ENCODE measurements at places on chromosomes 11 and 22. TPM values are rescaled to one million over a fixed set of nuclear protein-coding genes. Genes with fewer than 3 reads are reported as not detected.
A peak's percentile ranks its signal among the peaks of the same experiment; 100 is the strongest.

The FAM180B gene
- total RNA-seq, result not detected

DNA sequence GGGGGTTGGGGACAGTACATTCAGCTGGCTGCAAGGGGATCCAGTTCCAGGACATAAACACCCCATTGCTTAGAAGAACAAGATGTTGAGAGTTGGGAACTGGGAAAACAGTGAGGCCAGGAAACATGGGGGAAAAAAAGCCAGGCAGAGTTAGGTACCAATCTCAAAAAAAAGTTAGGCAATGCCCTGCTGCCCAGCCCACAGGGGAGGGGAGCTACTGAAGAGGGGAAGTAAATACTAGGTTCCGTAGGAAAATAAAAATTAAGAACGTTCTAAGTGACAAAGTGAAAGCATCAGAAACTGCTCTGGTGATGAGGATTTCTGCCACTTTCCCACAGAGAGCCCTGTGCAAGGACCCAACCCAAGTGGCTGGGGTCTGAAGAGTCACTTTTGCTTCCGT, 12.0 kb downstream of the SPTBN2 start:
- ATAC-seq, result no peak

The SHANK3 gene
- total RNA-seq, result 5.9 TPM

- ATAC-seq, result no peak
Observed at GRCh38 chr11:56522008-56522407, 21.0 kb downstream of the OR5M11 start.

DNA sequence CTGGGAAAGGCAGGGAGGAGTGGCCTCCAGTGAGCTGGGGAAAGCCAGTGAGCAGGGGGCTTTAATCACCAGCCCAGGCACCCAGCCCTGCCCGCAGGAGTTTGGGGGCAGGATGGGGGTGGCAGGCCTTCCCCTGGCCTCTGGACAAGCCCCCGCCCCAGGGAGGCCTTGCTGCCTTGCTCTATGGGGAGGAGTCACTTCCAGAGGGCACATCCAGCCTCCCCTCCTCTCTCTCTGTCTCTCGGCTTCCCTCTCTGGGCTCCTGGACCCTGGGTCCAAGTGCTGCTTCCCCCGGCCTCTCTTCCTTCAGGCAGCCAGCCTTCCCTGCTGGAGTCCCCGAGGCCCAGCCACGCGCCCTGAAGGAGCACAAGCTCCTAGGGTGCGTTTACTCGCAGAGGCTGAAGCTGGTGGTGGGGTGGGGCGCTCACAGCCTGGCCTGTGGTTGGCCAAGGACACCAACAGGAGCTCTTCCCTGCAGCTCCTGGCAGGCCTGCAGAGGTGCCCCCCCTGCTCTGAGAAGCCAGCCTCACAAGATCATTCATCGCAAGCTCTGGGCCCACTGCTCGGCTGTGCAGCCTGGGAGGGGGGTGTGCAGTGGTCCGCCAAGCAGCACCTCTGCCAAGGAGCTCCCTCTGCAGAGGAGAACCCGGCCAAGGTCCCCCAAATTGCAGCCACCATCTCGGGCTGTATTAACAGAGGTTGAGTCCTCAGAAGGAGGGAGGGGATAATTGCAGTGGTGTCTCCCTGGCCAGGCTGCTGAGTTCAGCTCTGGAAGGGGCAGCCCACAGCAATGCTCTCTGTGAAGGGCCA, 25.4 kb downstream of the OSBPL5 start:
- ATAC-seq, result no peak

The GGT5 gene
- total RNA-seq, result 5.0 TPM

GRCh38 chr11:107017104-107017432, 1.2 kb downstream of the GUCY1A2 start:
- no peak for ATAC-seq

DNA sequence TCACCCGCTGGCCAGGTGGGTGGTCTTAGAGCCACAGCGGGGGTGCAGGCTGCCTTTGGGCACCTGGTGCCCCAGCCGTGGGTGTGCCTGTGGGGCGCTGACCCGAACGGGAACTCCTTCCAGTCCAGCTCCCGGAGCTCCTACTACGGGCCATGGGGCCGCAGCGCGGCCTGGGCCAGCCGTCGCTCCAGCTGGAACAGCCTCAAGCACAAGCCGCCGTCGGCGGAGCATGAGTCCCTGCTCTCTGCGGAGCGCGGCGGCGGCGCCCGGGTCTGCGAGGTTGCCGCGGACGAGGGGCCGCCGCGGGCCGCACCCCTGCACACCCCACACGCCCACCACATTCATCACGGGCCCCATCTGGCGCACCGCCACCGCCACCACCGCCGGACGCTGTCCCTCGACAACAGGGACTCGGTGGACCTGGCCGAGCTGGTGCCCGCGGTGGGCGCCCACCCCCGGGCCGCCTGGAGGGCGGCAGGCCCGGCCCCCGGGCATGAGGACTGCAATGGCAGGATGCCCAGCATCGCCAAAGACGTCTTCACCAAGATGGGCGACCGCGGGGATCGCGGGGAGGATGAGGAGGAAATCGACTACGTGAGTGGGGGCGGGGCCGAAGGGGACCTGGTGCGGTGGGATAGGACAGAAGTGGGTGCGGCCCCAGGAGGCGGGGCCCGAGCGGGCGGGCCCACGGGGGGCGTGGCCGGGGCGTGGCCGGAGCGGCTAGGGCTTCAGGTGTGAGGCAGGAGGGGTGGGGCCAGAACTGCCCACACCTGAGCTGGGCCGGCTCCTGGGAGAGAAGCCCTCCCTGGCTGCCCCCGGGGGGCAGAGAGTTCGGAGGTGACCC, 91.5 kb downstream of the CACNA1I start:
- ATAC-seq, result peak; percentile 44

The KDM4E gene
- total RNA-seq, result not detected

GRCh38 chr11:2277933-2278523, 7.6 kb upstream of the ASCL2 start:
- ATAC-seq, result no peak

- no peak for ATAC-seq
Observed at GRCh38 chr11:133238027-133238426, 294.3 kb downstream of the OPCML start.

GRCh38 chr22:19290400-19291217, 910 bp downstream of the CLTCL1 start:
- ATAC-seq, result no peak

GRCh38 chr22:23790819-23791737, 4.3 kb downstream of the SMARCB1 start:
- ATAC-seq, result no peak

The MAP6 gene
- total RNA-seq, result 0.32 TPM

The WNT7B gene
- 8.4 TPM for total RNA-seq

DNA sequence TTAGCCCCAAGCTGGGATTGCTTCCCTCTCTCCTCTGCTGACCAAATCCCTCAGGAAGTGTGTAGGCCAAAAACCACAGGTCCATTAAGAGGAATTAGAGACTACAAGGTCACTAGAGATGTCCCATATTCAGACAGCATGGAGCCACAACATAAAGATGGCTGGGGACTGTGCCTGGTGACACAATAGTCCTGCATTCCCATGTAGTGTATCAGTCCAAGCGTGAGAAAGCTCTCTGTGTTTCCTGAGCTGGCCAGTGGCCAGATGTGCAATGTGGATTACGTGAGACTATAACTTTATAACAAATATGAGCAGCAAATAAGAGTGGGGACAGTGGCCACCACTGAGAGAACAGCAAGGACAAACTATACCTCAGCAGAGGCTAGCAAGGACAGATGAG, 7.6 kb upstream of the MS4A10 start:
- ATAC-seq, result no peak

- no peak for ATAC-seq
Observed at GRCh38 chr11:17443926-17444690, 32.5 kb downstream of the ABCC8 start.

The TPST2 gene
- total RNA-seq, result 17.5 TPM

The TRIM6 gene
- 7.7 TPM for total RNA-seq

The KRTAP5-11 gene
- total RNA-seq, result not detected

GRCh38 chr22:45526281-45526680, 23.6 kb downstream of the FBLN1 start:
- ATAC-seq, result no peak

DNA sequence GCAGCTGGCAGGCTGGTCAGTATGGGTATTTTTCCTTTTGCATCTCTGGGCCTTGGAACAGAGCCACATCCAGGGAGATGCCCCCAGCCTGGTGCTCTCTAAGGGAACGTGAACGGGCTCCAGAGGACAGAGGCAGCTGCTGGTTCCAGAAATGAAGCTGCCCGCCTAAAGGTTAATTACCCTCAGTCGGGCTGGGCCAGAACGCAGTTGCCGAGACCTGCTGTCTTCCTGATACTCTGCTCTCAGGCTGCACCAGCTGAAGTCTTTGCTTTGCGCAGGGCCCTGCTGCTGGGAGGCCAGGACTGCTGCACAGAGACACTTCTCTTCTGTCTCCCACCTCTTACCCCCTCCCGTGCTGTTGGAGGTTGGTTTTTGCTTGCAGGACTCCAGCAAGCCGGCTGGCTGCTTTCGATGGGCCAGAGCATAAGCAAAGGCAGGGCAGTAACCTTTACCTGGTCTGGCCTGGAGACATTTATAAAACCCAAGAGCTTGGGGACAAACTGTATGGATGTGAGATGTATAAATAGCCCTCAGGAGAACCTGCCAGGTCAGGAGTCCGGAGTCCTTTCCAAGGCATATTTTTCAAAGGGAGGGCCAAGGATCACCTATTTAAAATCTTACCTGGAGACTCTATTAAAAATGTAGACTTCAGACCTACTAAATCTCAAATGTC, 197.1 kb downstream of the GRIK4 start:
- no peak for ATAC-seq

- ATAC-seq, result no peak
Observed at GRCh38 chr22:27671413-27671935, 130.1 kb downstream of the MN1 start.

The AAMDC gene
- 9.4 TPM for total RNA-seq

DNA sequence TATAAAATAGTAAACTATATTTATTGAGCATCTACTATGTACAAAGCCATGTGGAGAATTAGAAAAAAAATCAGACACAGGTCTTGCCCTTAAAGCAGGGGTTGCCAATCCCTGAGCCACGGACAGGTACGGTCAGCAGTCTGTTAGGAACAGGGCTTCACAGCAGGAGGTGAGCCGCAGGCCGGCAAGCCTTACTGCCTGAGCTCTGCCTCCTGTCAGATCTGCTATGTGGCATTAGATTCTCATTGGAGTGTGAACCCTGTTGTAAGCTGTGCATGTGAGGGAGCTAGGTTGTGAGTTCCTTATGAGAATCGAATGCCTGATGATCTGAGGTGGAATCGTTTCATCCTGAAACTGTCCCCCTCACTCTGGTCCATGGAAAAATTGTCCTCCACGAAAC, 2.1 kb upstream of the RAG2 start:
- no peak for ATAC-seq

GRCh38 chr11:15309296-15309695, 194.6 kb downstream of the INSC start:
- no peak for ATAC-seq

The PRSS23 gene
- 11.6 TPM for total RNA-seq

DNA sequence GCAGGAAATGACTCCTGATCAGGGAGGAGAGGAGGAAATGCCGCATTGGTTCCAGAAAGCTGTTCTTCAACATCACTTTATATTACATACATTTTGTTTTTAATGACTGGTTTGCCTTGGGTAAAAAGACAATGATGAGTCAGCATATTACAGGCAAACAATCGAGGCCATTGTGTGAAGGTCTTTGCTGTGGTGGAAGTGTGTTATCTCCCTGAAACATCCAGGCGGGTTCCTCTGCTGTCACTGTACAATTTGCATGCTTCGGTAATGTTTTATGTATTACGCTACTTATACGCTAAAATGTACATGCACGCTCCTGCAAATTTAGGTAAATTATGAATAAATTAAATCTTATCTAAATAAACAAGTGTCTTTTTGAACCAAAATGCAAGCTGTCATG, 161.1 kb downstream of the KIRREL3 start:
- ATAC-seq, result no peak

The PLEKHA7 gene
- 48.2 TPM for total RNA-seq

- peak; percentile 47 for ATAC-seq
Observed at GRCh38 chr11:61980783-61981541, 13.5 kb upstream of the FTH1 start.

The DAGLA gene
- 2.3 TPM for total RNA-seq

DNA sequence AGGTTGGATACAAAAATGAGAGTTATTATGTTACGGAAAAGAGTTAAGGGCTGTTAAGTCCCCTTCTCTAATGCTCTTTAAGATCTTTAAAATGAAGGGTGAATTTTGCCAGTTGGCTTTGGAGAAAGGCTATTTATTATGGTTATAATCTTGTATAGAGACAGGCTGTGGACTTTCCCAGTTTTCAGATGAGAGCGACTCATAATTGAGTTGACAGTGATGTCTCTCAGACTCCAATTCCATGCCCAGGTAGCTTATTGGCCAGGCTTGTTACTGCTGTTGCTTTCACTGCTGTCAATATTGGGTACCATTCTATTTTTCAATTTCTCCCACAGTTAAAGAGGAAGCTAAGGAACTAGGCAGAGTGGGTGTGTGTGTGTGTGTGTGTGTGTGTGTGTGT, 13.1 kb downstream of the ENDOD1 start:
- no peak for ATAC-seq

The TTC36 gene
- not detected for total RNA-seq

DNA sequence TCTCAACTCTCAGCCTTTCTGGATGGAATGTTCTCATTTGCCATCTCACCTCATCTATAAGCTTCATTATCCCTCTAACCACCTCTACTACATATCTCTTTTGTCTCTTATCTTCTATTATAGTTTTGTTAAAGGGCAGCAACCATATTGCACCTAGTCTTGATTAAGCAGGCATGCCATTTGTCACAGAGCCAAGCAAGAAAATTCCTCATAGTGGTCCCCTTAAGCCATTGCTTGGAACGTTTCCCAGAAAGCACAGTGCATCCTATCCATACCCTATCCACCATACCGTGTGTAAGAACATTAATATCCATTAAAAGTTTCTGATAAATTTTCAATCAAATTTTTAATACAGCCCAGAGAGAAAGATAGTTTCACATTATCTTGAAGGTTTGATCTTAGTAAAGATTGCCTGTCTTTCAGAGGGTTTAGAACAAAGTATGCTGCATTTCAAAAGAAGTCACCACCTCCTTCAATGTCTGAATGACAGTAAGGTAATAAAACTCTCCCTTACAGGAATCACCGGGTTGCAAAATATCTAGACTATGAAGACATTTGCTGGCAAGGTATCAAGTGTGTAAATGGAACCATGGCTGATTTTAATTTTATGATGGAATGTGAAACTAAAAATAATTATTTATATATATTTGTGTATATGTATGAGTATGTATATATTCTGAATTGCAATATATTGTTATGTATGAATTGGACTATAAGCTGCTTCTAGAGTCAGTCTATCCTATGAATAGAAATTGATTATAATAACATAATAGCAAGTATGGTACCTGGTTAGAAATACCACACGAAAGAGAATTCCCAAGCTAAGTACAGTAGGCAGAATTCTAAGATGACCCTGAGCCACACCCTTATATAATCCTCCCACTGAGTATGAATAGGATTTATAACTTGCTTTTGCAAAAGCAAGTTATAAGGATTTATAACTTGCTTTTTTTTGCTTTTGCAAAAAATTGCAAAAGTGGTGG, 1296.3 kb downstream of the LRRC4C start:
- ATAC-seq, result no peak

GRCh38 chr22:24542641-24543040, 12.3 kb downstream of the GUCD1 start:
- ATAC-seq, result peak; percentile 39

The PNPLA5 gene
- not detected for total RNA-seq

Measured in esophagus mucosa (tissue), 1 donor.